ENCODE measurements at places on chromosomes 5 and 9.

DNA sequence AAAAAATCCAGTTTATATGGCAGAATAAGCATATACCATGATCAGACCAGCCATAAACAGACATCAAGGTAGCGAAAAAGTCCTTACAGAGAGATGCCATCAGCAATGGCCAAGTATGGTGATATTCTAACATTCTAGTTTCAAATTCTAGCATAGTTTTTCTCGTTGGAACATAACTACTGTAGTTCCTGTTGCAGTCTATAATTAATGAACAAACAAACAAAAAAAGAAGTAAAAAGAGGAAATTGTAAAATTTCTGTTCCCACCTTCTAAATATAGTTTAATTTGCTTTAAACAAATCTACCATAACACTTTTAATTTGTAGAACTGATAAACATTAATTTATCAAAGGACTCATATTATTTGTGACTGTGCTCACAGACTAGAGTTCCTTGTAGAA is 9.9 kb upstream of the CD180 start:
- no peak for DNase-seq

GRCh38 chr5:1204693-1205242 is 3.4 kb downstream of the SLC6A19 start:
- no peak for DNase-seq

- DNase-seq = no peak
Observed at GRCh38 chr5:116009806-116010205, 22.5 kb upstream of the ARL14EPL start.

DNA sequence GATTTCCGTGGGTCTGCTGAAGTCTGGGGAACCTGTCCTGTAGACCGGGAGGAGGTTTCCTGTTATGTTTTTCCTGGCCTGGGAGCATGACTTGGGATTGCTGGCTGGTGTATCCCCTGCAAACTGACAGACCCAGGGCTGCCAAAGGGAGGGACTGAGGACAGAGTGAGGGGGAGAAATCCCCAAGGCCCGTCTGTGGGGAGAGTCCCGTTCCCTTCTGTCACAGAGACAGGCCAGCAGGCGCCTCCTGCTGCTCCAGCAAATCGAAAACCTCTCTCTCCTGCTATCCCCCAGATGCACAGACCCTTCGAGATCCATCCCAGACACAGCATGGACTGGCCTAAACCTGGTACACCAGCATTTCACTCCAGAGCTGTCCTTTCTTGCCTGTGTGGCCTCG is 56.2 kb upstream of the ALDH1B1 start:
- no peak for DNase-seq

GRCh38 chr5:133370036-133370831 is 242.1 kb downstream of the FSTL4 start:
- DNase-seq = no peak

DNA sequence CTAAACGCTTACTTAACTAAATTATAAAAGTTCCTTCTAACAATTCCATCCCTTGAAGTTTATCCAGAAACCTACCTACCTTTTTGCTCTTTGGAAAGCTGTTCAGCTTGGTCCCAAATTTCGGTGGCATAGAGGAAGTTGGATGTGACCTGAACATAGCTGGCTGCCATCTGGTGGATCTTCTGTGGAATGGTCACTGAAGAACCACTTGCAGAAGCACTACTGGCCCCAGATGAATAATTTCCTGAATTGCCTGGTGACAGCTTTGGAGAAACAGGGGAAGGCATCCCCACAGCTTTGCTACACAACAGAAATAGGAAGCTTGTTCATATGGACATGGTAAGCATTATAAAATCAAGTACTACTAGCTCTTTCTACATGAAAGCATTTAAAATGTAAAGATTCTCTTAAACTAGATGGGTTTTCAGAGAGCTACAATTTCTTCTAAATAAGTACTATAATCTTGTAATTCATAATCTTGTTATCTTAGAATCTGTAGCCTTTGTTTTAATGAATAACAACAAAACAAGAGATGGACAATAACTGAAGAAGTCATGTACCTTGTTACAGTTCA is 9.9 kb downstream of the LEAP2 start:
- DNase-seq = no peak

GRCh38 chr5:83496626-83497025 is 25.1 kb downstream of the VCAN start:
- DNase-seq = no peak

- no peak for DNase-seq
Observed at GRCh38 chr9:92008041-92008440, 58.0 kb upstream of the ROR2 start.

All from activated T-cell treated with anti-CD3 and anti-CD28 coated beads for 24 hours (primary cell).